Glutamatergic neuron (in vitro differentiated cells): ENCODE measurements at places on chromosomes 3 and 15. TPM values are rescaled to one million over a fixed set of nuclear protein-coding genes. Genes with fewer than 3 reads are reported as not detected.

DNA sequence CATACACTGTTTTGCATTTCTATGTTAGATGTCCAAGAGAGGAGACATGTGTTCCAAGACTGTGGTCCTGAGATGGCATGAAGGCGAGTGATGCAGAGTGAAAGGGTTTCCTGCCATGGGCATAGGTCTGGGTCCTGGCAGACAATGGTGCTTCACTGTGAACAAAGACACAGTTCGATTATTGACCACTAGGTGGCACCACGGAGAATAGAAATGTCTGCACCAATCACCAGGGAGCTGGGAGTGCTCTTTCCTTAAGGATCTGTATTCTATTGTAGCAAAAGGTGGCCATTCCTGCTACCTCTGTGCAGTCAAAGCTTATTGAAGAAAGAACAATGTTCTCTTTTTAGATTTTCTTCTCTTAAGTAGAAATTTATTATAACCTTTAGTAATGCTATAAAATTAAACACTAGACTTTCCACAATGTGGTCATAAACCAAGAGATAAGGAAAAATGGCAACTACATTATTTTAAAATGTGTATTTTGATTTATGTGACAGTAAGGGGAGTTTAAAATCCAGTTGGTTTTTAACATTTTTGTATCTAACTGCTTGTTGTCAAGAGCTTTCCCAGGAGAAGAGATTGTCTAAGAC is 88.7 kb downstream of the GABRG3 start:
- peak; percentile 61 for DNase-seq

- DNase-seq: no peak
Observed at GRCh38 chr3:178086144-178086825, 450.0 kb upstream of the KCNMB2 start.

Gene PP2D1
- not detected for total RNA-seq

GRCh38 chr3:11470031-11470853 is 173.5 kb downstream of the VGLL4 start:
- DNase-seq: no peak

Gene CFAP100
- total RNA-seq: not detected

DNA sequence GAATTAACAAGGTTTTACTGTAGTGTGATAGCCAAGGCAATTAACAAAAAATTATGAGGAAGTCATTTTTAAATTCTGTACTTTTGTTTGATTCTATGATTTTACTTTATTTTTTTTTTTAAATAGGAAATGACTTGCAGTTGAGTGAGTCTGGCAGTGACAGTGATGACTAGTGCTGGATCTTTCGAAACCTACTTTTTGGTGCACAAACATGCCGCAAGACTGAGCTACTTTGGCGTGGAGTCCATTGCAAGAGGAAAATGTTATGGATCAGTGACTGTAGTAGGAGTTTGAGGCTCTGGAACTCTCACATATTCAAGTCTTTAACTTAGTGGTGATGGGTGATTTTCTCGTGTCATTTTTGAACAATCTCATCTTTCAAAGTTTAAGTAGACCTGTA is 11.6 kb downstream of the EAF1 start:
- DNase-seq: no peak

GRCh38 chr3:123448536-123449101 is at the start of gene ADCY5:
ADCY5 (minus strand) TSS chr3:123449090; CDS start chr3:123448545, 545 bp downstream.
- peak; percentile 50 for DNase-seq

Gene TM6SF1
- not detected for total RNA-seq

- DNase-seq: no peak
Observed at GRCh38 chr3:157607826-157608405, 104.7 kb upstream of the VEPH1 start.

- peak; percentile 76 for DNase-seq
Observed at GRCh38 chr15:40358471-40359353, 693 bp downstream of the DISP2 start.

DNA sequence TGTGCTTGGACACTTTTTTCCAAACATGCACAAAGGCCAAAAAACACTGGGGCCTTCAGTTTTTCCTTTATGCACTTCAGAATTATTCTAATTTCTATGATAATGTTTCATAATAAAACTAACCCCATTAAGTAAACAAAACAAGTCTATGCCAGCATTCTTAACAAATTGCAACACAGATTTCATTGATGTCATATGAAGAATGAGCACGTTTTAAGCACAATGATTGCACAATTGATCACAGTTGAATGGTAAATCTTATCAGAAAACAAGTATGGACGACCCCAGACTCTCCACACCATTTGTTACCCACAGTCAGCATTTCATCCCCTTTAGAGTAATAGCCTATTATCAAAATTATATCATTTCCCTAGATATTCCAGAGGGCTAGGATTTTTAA is 46.7 kb upstream of the PROK2 start:
- no peak for DNase-seq

DNA sequence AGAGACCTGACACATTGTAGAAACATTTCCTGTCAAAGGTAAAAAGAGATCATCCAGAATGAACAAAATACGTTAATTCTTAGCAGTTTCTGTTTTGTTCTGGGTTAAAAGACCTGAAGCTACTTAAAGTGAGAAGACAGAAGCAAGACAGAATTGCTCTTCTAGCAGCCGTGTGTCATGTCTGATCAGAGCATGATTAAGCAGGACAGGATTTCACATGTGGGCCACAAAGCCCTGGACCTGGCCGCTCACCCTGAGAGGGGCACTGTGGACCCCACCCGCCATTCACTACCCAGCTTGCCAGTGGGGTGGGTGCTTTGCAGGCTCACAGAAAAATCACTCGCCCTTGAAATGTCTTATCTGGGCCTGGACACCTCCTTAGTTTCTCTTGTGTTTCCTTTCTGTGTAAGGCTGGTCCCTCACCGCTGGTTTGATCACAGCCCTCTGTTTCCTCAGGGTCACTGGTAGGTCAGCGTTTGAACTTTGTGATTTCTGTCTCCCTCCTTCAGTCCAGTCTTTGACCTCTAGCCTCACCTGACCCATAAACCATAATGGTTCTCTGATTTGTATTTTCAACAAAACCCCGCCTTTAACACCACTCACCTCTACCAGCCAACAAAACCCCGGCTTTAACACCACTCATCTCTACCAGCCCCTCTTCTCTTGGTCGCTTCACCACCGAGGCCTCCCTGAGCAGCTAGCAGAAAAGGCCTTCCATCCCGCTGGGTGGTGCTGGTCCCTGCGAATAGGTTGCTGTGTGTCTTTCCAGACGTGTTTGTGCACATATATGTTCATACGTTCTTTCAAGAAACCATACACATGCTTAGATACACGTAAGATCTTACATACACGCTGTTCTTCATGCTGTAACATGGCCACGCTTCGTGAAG is 185.0 kb downstream of the OR4M2 start:
- DNase-seq: no peak

Gene ACKR4
- total RNA-seq: 0.22 TPM

GRCh38 chr3:193194371-193194770 is 46.7 kb upstream of the PLAAT1 start:
- DNase-seq: no peak

Gene VGLL3
- 0.15 TPM for total RNA-seq

DNA sequence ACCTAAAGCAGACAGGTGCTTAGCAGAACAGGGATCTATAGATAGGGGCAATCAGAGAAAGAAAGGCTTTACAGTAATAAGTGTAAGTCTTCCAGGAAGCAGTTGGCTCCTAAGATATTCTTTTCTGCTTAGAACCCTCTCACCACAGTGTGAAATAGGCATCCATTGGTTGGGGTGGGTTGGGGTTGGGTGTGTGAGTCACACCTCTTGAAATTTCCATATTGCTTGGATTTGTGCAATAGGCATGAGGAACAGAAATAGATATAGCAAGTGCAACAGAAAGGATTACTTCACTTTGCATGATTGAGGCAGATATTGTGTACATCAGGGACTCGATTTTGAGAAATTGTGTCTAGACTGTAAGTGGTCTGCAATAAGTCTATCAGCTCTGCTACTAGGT is 200.1 kb upstream of the GAP43 start:
- DNase-seq: no peak

Gene GOLGA6L10
- total RNA-seq: 0.96 TPM

GRCh38 chr3:156643729-156644389 is 30.5 kb upstream of the TIPARP start:
- DNase-seq: no peak

GRCh38 chr3:5051772-5052171 is 70.3 kb upstream of the ARL8B start:
- no peak for DNase-seq

DNA sequence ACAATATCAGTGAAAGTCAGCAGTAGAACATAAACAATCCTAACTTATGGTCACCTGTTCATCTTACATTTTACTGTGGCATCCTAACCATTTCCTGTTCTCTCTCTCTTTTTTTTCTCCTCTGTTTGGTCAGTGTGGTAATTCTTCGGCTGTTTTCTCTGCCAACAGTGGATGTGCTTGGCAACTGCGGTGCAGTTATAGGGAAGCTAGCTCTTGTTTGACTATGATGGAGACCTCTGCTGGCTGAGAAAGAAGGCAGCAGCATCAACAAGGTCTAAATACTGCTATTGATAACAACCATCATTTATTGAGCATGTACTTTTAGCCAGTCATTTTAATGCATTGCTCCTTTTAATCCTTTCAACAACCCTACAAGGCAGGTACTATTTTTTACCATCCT is 723 bp upstream of the DRD3 start:
- no peak for DNase-seq

Gene GREM1
- not detected for total RNA-seq

Gene TMEM40
- total RNA-seq: not detected
